ENCODE measurements at places on chromosomes 6 and 20. TPM values are rescaled to one million over a fixed set of nuclear protein-coding genes. Genes with fewer than 3 reads are reported as not detected.

GRCh38 chr20:10739566-10739965, 65.8 kb upstream of the JAG1 start:
- no peak for DNase-seq

Gene FKBP1C
- total RNA-seq: 0.89 TPM

Gene GHRH
- not detected for total RNA-seq

- no peak for DNase-seq
Observed at GRCh38 chr20:4366076-4366475, 350.7 kb upstream of the RNF24 start.

GRCh38 chr6:33672808-33673207, 38.7 kb downstream of the UQCC2 start:
- DNase-seq: peak; percentile 92

GRCh38 chr6:30857112-30857511, 27.2 kb upstream of the DDR1 start:
- DNase-seq: no peak

DNA sequence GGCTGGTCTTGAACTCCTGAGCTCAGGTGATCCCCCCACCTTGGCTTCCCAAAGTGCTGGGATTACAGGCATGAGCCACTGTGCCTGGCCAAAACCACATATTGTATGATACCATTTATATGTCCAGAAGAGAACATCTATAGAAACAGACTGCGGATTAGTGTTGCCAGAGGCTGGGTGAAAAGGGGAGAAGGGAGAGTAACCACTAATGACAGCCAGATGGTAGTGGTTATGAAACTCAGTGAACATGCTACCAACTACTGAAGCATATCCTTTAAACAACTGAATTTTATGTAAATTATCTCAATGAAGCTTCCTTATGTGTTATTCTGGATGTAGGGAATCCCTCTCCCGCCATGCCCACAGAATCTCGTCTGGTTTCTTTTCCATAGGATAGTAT, 15.7 kb downstream of the SLC23A2 start:
- no peak for DNase-seq

GRCh38 chr20:9616833-9617461, 102.6 kb downstream of the LAMP5 start:
- DNase-seq: peak; percentile 71

Gene STX16
- total RNA-seq: 78.7 TPM

Gene RAD21L1
- total RNA-seq: not detected

GRCh38 chr6:16329233-16329632, 90.8 kb downstream of the GMPR start:
- no peak for DNase-seq

Gene LY6G6D
- total RNA-seq: not detected

GRCh38 chr6:84007871-84008270, 25.7 kb upstream of the MRAP2 start:
- DNase-seq: no peak

Gene ERGIC3
- total RNA-seq: 143 TPM

DNA sequence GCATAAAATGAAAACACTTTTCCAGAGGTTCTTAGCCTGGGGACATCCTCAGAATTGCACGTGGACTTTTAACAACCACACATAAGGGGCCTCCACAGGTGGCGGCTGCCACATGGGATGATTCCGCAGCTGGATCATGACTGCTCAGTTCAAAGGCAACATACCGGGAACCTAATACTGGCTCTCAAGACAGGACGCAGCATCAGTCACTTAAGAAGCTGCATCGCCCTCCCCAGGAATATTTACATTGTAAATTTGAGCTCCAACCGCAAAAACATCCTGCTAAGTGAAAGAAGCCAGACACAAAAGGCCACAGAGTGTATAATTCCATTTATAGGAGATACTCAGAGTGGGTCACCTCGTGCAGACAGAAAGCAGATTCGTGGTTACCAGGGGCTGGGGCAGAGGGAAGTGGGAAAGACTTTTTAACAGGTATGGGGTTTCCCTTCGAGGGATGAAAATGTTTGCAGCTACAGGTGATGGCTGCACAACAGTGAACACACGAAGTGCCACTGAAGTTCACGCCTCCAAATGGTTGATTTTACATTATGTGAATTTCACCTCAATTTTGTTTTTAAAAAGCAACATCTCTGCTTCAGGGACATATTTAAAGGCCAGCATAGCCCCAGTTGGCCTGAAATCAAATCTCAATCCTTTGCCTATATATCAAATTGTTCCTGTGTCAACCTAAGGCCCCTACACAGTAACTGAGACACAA, 141.5 kb downstream of the BMP7 start:
- no peak for DNase-seq
